H54 (cell line): ENCODE measurements at places on chromosomes 12 and 14.
A peak's percentile ranks its signal among the peaks of the same experiment; 100 is the strongest.

DNA sequence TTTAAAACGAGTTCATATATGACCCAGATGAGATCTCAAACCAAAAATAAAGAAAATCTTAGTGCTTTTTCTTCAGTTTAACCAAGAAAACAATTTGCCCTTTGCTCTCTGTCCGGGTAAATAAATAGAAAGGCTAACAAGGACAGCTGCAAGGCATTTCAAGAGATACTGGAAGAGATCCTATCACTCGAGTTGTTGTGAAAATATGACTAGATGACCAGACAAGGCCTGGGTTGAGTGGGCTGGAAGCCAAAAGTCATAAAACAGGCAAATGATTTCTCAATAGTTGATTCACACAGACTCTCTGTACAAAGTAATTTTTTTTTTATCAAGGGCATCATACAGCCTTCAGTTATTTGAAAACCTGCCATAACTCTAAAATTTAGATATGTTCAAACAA lies 55.9 kb upstream of the AVPR1A start:
- DNase-seq = no peak

GRCh38 chr12:94151582-94151981 lies 3.2 kb downstream of the PLXNC1 start:
- DNase-seq = no peak

GRCh38 chr12:68137335-68137830 lies 22.2 kb downstream of the IFNG start:
- DNase-seq = no peak

DNA sequence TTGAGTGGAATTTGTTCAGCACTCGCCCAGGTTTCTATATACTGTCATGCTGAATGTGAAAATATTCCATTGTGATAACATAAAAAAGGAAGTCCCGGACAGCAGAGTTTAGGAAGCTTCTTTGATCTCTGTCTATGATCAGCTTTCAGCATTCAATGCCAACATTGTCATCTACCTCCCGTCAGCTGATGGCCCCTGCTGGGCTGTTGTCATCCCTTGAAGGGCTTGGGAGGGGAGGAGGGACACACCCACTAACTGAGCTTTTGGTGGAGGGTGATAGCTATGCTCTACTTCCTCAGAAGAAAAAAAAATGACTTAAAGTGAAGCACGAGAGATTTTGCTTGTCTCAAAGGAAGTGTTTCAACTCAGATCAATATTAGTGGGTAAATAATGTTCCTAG lies 4.7 kb upstream of the KRT77 start:
- no peak for DNase-seq

DNA sequence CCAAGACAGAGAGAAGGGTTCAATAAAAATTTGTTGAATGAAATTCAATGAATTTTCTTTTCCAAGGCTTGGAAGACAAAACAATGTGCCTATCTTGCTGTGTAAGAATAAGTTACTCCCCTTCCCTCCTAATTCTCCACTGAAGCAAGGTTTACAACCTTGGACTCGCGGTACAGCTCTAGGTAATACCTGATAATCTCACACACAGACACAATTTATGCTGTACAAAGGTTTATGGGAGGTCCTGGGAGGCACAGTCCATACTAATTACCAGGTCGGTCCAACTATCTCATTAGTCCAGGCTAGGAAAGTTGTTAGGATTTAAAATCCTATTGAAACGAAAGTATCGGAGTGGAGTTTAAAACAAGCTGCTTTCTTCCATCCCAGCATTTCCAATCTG lies 42.6 kb downstream of the NELL2 start:
- no peak for DNase-seq

GRCh38 chr14:94446126-94446525 lies 6.5 kb downstream of the SERPINA11 start:
- DNase-seq = no peak

GRCh38 chr12:68891141-68891540 lies 41.8 kb downstream of the CPM start:
- DNase-seq = no peak

DNA sequence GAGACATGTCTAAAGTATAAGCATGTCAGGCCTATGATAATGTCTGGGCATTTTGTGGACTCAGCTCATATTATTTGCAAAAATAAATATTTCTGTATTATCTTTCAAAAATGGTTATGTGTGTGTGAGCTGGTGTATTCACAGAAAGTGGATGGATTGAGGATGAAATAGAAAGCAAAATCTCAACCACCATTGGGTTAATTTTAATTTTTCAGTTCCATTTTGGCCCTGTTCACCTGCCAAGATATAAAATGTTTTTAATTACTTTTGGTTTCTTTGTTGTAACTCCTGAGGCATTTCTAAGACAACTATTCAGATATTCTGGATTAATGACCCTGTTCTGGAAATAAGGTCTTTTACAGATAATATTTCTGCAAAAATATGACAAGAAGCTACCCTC lies 232.7 kb upstream of the PPFIA2 start:
- DNase-seq = no peak

GRCh38 chr14:24813089-24813815 lies 179.3 kb upstream of the GZMB start:
- no peak for DNase-seq

- no peak for DNase-seq
Observed at GRCh38 chr12:102321305-102322082, 123.9 kb upstream of the PMCH start.

DNA sequence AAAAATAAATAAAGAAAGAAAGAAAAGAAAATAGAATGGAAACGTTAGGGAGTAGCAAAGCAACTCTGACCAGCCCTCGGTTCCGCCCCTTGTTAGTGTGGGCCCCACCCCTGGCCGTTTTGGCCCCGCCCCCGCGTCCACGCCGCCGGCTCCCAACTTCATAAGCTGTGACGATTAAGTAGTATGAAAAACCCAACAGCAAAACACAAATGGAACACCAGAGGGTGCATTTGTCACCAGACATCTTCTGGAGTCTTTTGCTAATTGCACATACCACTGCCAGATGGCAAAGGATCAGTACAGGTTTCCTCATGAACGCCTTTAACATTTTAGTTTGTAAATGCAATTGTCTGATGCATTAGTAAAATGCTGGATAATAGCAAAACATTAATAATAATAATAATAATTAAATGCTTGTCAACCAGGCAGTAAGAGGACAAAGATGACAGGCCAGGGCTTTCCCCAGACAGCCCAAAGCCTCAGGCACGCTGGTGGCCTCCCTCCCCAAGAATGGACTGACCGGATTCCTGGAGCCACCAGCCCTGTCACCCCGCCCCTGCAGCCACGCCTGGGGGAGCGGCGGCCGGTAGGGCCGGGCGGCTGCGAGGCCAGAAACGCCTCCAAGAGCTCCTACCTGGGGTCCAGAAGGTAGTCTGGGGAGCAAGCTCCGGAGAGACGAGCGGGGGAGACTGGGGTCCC lies 23.6 kb downstream of the HSP90AA1 start:
- peak; percentile 60 for DNase-seq

GRCh38 chr12:131983026-131983425 lies 33.3 kb downstream of the EP400 start:
- no peak for DNase-seq

DNA sequence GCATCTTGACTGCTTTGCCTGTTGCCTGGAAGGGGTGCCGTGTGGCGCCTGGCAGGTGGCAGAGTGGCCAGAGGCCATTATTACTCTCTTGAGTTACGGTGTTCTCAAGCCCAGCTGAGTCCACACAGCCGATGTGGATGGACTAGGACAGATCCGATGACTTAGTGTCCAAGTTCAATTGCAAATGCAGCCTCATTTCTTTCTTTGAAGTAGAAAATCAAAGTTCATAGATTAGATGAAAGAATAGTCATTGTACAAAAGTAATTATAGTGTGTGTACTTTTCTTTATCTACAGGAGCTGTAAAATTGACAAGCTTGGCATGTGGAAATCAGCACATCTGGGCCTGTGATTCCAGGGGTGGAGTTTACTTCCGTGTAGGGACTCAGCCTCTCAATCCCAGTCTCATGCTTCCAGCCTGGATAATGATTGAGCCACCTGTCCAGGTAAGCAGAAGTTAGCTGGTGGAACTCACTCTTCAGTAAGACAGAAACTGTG lies 44.7 kb downstream of the ANKRD9 start:
- DNase-seq = no peak
